ENCODE measurements at places on chromosomes 1 and 21.
A peak's percentile ranks its signal among the peaks of the same experiment; 100 is the strongest.

DNA sequence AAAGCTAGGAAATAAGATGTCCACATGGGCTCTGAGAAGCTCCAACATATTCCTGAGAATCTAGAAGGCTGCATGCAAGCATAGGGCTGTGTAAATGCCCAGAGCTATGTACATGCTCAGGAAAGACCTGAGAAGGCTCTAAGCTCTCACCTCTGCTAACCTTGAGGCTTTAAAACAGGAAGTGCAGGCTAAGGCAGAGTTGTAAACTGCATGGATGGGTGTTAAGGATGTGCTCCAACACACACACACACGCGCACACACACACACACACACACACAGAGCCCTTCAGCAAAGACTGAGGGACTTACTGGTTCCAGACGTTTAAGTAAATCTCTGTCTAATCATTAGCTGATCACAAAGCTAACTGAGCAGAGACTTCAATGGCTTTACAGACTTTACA is 162.9 kb downstream of the TRABD2B start:
- H3K4me1 ChIP-seq = no peaks in the 10 kb centered on the region
- peaks cover 21% of the 10 kb centered on the region for H3K27me3 ChIP-seq
- H3K27ac ChIP-seq = no peak overlapping the region
- no peak overlapping the region for H3K4me3 ChIP-seq
- DNase-seq = no peak

DNA sequence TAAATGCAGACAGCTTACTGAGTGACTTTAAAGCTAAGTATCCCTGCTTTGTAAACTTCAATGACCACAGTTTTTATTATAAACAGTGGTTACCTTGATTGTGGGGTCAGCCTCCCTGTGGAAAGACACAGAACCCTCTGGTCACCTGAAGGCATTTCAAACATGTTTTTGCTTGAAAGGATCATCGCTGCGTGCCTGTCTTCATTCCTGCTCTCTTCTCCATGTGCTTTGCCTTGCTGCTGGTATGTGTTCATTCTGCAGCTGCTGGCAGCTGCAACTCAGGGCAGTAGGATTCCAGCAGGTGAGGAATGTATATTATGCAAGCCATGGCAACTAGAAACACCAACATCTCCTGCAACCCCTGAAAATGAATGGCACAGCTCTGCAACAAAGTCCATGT is 81.0 kb upstream of the VAV3 start:
- no peak overlapping the region for H3K4me3 ChIP-seq
- H3K27me3 ChIP-seq = no peaks in the 10 kb centered on the region

DNA sequence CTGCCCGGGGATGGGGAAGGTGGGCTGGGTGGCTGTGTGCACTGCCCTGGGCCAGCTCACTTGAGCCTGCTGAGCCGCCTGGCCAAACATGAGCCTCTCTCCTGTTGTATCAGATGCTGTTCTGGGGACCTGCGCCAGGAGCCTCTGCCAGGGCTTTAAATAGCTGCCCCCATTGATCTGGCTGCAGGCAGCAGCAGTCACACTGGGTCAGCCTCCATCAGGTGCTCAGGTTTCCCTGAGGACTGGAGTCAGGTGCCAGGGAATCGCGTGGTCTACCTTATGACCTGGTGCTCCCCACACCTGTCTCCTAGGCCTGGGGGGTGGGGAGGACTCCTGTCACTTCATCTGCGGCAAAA is 700 bp upstream of the CCDC28B start:
- peak overlapping the region; percentile 94 for H3K27ac ChIP-seq
- H3K4me3 ChIP-seq = peak overlapping the region; percentile 83
- no peaks in the 10 kb centered on the region for H3K27me3 ChIP-seq
- DNase-seq = no peak

- no peaks in the 10 kb centered on the region for H3K27me3 ChIP-seq
- no peak for DNase-seq
- H3K4me1 ChIP-seq = peaks cover 27% of the 10 kb centered on the region
- H3K4me3 ChIP-seq = no peak overlapping the region
- no peak overlapping the region for H3K27ac ChIP-seq
- H3K36me3 ChIP-seq = peaks cover 2% of the 10 kb centered on the region
These were observed 93.5 kb downstream of the AKT3 start for GRCh38 chr1:243756529-243756928.

GRCh38 chr1:115437196-115437595 is 99.1 kb upstream of the NGF start:
- no peak overlapping the region for H3K4me3 ChIP-seq
- H3K4me1 ChIP-seq = no peaks in the 10 kb centered on the region
- H3K36me3 ChIP-seq = no peaks in the 10 kb centered on the region
- H3K27me3 ChIP-seq = peaks cover 6% of the 10 kb centered on the region

Measured in activated naive CD8-positive, alpha-beta T cell treated with anti-CD3 and anti-CD28 coated beads for 36 hours (primary cell).